ENCODE measurements at places on chromosomes 13 and 19.

DNA sequence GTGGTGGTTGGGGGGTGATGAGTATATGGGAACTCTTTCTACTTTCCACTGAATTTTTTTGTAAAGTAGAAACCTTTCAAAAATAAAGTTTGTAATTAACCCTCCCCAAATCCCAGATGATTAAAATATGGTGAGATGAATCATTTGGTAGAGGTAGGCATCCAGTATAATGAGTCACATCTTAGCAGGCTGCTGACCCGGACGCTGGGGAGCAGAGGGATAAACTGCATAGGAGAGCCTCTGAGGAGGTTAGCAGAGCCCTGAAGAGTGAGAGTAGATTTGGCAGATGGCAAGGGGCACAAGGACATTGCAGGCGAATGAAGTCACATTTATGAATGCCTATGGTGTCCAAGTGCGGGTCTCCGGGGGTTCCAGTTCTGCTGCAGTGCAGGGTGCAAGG, 293.8 kb downstream of the FGF9 start:
- no peak for DNase-seq

GRCh38 chr19:3738477-3739220, 22.8 kb downstream of the APBA3 start:
- DNase-seq = no peak

- no peak for DNase-seq
These were observed 79.2 kb downstream of the SLAIN1 start for GRCh38 chr13:77776704-77777103.

- no peak for DNase-seq
These were observed 188.2 kb upstream of the RNF113B start for GRCh38 chr13:98365302-98365701.

- DNase-seq = no peak
These were observed 155.7 kb downstream of the PTPRS start for GRCh38 chr19:5184930-5185329.

- DNase-seq = no peak
These were observed 20.3 kb upstream of the CRTC1 start for GRCh38 chr19:18662972-18663732.
